Stimulated activated CD8-positive, alpha-beta memory T cell treated with anti-CD3 and anti-CD28 coated beads, Interleukin-15, amount 100 ng/mL, for 4 hours (primary cell): ENCODE measurements at places on chromosomes 5 and 9.
A peak's percentile ranks its signal among the peaks of the same experiment; 100 is the strongest.

- DNase-seq: no peak
Observed at GRCh38 chr5:41815663-41816229, 54.5 kb downstream of the OXCT1 start.

DNA sequence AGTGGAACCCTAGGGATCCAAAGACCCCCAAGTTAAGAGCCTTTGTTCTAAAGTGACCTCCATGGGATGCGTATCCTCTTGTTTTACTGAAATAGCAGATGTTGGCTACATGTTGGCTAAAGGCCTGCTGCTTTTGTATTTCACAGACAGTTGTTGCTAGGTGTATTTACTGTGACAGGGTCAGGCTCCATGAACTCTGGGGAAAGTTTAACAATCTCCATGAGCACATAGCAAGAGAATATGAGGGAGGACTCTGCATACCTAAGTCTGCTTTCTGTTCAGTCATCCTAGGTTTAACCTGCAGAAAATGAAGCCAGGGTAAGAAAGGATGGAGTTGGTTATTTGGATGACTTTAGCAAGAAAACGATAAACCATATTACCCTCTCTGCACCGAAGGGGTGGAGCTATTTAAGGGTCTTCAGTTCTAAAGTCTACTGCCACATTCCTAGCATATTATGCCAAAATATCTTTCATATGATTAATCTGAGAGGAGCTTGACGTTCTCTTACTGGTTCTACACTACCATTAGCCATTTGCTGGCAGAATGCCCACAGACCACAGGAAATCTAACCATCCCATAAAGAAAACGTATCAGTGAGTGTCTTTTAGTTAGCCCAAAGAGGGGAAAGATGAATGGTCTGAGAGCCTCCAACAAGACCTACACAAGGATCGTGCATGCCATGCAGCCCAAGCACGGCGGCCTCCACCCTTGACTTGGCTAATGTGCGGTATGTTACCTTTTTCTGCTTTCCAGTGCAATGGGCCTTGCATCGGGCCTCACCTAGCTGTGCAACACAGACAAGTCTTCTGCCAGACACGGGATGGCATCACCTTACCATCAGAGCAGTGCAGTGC lies 127.8 kb downstream of the SAXO1 start:
- DNase-seq: no peak

- no peak for DNase-seq
Observed at GRCh38 chr5:171365351-171365750, 22.3 kb upstream of the NPM1 start.

GRCh38 chr9:35114113-35114839 lies 1.4 kb downstream of the ATOSB start:
- peak; percentile 34 for DNase-seq

DNA sequence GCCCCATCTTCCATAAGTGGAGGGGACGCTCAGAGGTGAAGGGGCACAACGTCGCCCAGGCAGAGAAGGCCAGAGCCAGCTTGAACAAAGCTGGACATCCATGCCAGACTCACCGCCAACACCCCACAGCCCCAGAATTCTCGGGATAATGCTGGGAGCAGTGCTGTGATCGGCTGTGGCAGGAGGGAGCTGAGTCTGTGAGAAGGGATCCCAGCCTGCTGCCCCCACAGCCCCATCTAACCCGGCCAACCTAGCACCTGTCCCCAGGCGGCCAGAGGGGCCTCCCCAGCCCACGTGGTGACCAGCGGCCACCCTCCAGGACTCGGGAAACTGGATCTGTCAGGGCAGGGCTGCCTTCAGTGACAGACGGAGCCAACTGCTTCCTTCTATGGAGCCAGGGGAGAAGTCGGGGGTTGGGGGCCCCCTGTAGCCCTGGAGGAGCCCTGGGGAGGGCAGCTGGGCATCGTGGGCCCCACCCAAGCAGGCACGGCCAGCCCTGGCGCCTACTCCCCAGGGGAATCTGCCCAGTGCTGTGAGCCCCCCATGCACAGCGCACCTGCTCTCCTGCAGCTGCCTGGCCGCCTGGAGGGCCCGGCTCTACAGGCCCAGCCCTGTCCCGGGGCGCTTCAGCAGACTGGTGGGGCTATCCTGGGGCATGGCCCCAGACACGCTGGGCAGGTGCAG lies 6.0 kb downstream of the BRD3 start:
- no peak for DNase-seq

- no peak for DNase-seq
Observed at GRCh38 chr5:78501411-78502352, 141.3 kb downstream of the SCAMP1 start.

GRCh38 chr5:15806613-15807012 lies 306.6 kb downstream of the FBXL7 start:
- DNase-seq: no peak

GRCh38 chr5:114477816-114478334 lies 116.0 kb downstream of the KCNN2 start:
- DNase-seq: no peak

DNA sequence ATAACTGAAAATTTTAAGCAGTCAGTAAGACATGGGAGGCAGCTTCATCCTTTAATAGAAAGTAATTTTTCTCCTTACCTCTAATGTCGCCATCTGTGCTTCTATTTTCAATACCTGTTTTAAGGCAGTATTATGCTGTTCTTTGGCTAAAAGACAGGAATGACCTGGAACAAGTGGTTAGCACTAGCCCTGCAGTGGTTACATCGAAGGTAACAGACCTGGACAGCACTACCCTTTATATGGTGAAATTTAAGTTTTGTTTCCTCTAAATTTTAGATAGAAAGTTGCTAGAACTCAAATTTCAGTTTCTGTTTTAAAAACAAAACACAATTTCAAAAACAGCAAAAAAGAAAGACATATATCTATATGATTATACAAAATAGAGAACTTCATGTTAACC lies 534.1 kb upstream of the CDH6 start:
- no peak for DNase-seq

DNA sequence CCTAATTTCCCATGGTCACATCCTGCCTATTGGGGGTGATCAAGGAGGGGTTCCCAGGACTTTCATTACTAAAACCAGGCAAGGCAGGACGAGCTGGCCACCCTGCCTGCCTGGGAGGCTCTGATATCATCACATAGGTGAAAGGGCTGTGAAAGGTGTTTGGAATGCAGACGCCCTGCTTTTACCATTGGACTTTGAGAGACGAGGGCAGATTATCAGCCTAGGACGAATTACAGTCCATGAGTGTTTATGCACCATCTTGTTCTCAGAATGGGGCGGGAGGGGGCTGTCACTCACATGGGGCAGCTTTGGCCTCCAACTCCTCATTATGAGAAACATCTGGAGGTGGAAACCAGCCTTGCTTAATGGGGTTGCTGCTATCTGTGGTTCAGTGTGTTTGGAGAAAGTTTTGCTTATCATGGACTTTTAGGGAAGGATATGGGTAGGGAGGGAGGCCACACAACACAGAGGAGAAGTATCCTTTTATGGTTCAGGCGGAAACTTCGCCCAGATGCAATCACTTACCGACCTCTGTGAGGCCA lies 69.8 kb upstream of the UBTD2 start:
- DNase-seq: no peak

DNA sequence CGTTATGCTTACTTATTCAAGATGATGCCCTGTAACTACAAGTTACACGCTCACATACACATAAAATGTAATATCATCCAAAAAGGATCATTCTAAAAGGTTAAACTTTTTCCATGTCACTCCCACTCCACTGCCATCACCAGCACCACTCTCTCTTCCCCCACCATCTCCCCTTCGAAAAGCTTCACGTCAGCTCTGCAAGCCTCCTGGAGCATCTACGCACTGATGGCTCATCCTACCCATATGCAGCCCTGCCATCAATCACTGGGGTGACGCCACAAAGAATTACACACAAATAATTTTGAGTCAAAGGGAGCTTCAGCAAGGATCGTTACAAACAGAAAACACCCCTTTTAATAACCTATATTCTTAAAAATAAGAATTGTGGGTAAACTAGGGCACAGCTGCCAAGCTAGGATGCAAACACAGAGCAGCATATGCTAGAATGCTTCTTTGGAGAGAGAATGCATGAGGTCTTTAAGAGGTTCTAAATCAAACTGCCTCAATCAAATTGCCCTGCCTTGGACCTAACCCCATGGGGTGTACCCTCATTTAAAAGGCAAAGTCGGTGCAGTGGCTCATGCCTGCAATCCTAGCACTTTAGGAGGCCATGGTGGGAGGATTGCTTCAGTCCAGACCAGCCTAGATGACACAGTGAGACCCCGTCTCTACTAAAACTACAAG lies 56.1 kb downstream of the SHB start:
- DNase-seq: no peak

DNA sequence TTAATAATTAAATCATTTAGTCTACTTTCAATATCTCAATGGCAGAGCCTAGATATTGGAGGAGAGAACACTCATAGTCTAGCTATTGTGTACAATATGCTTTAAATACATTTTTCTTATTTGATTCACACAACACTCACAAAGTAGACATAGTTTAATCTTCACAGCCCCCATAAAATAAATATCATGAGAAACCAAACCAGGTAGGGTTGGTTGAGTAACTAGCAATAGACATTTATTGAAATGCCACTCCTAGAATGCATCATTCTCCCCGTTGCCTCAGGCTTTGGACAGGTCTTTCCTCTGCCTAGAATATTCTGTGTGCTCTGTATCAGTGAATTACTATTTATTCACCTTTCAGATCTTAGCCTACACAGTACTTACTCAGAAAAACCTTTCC lies 141.9 kb downstream of the CEMIP2 start:
- no peak for DNase-seq

- DNase-seq: no peak
Observed at GRCh38 chr5:114726131-114726530, 364.3 kb downstream of the KCNN2 start.

- DNase-seq: no peak
Observed at GRCh38 chr5:142952229-142952628, 182.1 kb downstream of the ARHGAP26 start.

DNA sequence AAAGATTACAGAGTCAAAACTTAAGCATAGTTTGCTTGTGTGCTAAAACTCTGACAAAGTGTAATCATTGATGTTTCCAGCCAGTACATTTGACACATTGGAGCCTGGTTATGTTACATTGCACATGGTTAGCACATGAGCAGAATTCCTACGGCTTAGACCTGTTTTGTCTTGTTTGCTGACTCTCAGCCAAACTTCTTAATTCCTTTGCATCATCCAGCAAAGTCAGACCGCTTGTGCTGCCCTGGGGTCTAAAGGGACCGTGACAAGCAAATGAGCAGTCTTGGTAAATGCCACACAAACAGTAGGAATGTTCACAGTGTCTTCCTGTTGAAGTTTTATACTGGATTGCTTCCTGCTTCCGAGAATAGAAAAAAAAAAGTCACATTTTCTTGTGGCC lies 72.0 kb upstream of the ENTREP1 start:
- no peak for DNase-seq

DNA sequence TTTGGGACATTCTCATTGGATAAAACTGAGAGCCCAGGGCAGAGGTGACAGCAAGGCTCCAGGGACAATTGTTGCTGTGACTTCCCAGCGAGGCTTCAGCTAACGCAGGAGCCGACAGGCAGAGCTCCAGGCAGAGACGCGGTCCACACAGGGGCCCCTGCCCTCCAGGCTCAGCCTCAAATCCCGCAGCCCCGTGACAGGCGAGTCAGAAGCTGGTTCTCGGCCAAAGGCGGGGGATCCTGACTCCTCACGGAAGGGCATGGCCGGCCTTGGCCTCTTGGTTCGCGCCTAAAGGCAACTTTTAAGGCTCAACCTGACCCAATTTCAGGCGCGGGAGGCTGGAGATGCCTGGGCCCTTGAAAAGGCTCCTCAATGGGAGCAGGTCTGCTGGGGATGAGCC lies 21.3 kb downstream of the SLC12A7 start:
- DNase-seq: no peak

GRCh38 chr5:135650081-135650480 lies 71.3 kb upstream of the CXCL14 start:
- DNase-seq: no peak

- no peak for DNase-seq
Observed at GRCh38 chr5:8827696-8828095, 718.2 kb downstream of the SEMA5A start.

DNA sequence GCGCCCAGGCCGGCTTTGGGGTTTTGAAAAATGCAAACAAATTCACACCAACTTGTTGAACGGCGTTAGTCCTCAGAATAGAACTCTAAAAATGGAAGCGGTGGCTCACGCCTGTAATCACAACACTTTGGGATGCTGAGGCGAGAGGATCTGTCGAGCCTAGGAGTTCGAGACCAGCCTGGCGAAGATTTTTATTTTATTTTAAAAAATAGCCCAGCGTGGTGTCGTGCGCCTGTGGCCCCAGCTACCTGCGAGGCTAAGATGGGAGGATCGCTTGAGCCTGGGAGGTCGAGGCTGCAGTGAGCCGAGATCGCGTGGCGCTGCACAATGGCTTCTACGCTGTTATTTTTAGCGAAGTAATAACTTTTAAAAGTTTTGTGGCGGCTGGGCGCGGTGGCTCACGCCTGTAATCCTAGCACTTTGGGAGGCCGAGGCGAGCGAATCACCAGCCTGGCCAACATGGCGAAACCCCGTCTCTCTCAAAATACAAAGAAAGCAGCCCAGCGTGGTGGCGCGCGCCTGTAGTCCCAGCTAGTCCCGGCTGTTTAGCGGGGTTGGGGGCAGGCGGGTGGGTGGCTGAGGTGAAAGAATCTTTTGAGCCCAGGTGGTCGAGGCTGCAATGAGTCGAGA lies 694 bp upstream of the PLIN2 start:
- DNase-seq: peak; percentile 6

GRCh38 chr5:88786789-88787188 lies 96.2 kb downstream of the MEF2C start:
- no peak for DNase-seq

DNA sequence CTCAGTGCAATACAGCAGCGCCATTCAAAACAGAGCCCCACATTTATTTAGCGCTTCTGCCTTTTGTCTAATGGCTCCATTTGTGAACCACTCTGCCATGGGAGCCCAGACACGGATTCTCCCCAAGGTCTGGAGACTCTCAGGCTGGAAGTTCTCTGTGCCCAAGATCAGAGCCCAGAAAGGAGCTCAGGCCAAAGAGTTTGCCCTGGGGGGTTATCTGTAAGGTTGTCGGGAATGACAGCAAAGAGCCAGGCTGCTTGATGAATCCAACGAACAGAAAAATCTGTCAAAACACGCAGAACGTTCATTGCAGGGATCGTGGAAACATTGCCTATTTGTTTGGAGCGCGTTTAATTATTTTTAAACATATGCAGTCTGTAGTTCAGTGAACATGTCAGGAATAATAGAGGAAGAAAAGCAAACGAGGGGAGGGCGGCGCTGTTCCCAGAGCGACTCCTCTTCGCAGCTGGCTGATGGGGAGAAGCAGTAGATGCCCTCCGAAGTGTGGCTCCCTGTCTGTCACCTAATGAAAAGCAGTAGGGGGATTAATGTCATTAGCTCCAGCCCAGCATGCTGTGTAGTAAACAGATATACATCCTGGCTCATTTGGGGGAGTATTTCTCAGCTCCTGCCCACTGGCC lies 464.9 kb upstream of the MPDZ start:
- DNase-seq: no peak
